ENCODE measurements at places on chromosomes 4 and X.

DNA sequence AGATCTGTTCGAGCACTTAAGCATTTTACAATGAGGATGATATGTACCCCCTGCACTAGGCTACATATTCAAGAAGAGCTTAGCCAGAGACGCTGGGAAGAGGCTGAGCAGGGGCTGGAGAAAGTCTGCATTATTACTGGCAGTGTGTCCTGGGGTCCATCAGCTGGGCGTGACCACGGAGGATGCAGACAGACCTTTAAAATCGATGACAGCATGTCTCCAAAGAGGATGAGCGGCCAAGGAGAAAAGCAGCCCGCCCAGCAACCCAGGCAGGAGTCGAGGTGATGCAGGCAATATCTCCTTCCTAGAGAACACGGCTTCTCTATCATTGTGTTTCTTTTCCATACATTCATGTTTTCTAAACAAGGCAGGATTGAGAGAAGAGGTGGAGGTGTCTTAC, 300.7 kb downstream of the USP46 start:
- DNase-seq: no peak

GRCh38 chr4:44462259-44462658, 13.7 kb upstream of the KCTD8 start:
- DNase-seq: no peak

DNA sequence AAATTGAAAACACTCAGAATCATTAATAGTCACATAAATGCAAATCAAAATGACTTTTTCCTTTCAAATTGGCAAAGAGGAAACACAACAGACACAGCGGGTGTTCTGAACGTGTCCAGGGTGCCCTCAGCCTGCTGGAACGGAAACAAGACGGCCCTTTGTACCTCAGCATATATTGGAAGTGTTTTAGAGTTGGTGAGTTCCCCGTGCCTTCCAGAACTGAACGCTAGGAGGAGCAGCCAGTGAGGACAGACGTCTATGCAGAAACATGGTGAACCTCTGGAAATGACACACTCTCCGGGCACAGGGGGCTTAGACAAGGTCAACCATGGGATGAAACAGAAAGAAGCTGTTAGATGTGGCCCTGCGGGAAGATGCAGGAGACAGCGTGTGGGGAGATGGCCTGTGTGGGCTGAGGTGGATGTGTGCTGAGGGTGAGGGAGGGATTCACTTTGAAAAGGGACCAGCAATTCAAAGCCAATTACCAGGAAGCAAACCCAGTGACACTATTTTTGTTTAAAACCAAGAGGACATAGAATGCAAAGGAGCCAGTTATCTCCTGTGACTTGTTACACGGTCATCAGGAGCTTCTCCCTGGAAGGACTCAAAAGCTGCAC, 40.4 kb downstream of the RNF212 start:
- peak; percentile 43 for DNase-seq

DNA sequence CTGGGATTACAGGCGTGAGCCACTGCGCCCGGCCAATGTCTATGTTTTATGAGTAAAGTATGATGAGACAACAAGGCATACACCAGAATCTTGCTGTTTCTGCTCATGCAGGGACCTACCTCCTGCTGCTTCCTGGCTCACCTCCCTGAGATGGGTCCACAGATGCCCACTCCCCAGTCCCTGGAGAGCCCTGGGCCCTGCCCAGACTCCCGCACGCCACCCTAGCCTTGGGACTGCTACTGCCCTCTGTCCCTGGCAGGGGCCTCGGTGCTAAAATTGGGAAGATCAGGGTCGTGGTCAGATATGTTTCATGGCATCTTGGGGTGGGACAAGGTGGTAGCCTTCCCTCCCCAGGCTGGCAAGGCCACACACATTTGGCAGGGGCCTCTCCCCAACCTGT, 84.3 kb upstream of the BCOR start:
- no peak for DNase-seq

GRCh38 chr4:84596826-84597225, 13.9 kb downstream of the CDS1 start:
- no peak for DNase-seq

DNA sequence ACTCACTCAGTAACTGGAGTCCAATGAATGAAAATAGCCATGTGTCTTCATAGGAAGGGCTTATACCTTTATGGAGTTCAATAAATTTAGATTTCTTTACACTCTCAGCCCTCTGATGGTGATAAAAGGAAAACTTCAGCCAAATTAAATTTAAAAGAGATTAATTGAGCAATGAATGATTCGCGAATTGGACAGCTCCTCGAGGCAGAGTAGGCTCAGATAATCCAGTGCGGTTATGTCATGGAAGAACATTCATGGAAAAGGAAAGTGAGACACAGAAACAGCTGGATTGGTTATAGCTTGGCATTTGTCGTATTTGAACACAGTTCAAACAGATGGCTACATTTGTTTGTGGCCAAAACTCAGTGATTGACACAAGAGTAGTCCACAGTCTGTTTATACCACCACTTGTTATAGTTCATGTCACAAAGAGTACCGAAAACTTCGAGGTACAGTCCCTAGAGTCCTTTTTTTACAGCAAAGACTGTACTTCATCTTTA, 54.6 kb upstream of the TACR3 start:
- DNase-seq: no peak

DNA sequence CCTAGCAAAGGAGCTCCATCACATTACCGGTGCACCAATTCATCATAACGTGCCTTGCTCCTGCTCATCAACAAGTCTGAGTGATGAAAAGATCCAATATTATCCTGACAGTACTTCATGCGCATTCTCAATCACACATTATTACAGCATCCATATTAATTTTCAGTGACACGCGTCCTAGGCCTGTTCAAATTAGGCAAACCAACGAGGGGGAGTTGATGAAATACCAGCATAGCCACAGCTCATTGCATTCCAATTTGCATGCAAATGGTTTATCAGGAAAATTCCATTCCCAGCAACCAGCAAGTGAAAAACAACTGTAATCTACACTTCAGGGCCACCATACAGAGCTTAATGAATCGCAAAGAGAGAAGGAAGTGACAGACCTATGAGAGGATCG, 236.9 kb downstream of the DCLK2 start:
- DNase-seq: no peak

DNA sequence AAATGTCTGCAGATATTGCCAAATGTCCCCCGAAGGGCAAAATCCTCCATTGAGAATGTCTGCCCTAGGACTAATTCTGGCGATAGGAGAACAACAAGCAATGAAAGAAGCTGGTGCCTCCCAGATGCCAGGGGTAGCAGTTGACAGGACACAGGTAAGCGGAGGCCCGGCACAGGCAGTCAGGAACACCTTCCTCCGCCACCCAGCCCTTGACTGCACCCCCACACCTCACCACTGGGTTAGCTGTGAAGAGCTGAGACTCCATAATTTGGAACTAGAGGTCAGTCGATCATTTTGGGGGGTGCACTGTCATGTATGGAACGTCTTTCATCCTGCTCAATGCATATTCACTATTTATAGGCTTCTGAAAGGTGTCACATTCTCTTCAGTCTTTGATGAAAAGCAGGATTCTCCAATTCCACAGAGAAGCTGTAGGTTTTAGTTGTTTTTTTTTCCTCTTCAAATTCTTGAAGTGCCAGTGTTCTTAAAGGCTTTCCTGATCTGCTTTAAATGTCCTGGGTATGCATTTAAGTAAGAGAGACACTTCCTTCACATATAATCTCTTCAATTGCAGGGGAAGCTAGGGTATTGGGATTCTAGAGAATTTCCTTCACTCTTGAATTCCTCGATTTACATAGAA, 111.6 kb upstream of the ZFP42 start:
- no peak for DNase-seq

All from RCC 7860 (cell line).